ENCODE measurements at places on chromosomes 11 and 22.

- DNase-seq: no peak
Measured at GRCh38 chr11:119051440-119052162, 5.4 kb downstream of the HYOU1 start.

GRCh38 chr22:36977401-36977861, 41.8 kb downstream of the TST start:
- peak; percentile 66 for DNase-seq

DNA sequence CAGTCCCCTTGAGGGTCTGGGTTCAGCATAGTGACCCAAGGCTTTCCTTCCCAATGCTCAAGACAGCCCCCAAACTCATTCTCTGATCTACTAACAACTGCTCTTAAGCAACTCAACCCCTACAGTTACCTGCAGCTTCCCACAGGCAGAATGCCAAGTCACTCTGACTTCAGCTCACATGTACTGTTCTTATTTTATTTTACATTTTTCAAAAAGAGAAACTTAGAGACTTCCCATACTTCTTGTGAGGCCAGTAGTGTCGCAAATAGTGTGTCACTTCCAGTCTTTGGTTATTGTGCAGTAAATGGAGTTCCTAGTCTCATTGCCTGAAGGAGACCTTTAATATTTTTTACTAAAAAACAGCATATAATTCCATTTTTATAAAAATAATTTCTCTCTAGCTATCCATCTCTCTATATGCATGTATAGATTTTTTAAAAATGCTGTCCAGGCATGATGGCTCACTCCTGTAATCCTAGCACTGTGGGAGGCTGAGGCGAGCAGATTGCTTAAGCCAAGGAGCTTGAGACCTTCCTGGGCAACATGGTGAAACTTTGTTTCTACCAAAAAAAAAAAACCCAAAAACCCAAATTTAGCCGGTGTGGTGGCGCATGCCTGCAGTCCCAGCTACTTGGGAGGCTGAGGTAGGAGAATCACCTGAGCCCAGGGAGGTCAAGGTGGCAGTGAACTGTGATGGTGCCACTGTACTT, 41.8 kb downstream of the ENTHD1 start:
- no peak for DNase-seq

DNA sequence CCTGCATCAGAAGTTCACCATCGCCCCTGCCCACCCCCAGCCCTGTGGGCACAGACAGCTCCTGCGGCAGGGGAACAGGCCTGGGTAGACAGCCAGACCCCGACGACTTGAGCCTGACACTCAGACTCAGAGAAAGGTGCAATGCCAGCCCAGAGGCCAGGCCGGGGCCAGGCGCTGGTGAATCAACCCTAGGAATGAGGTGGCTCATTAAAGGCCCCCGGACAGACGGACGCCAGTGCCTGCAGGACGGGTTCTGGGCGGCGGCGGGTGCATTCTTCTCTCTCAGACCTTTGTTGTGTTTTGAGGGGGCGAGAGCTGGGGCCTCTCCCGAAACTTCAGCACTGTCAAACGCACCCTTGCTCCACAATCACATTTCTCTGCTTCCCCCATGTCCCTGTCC, 5.6 kb downstream of the OVOL1 start:
- DNase-seq: no peak

DNA sequence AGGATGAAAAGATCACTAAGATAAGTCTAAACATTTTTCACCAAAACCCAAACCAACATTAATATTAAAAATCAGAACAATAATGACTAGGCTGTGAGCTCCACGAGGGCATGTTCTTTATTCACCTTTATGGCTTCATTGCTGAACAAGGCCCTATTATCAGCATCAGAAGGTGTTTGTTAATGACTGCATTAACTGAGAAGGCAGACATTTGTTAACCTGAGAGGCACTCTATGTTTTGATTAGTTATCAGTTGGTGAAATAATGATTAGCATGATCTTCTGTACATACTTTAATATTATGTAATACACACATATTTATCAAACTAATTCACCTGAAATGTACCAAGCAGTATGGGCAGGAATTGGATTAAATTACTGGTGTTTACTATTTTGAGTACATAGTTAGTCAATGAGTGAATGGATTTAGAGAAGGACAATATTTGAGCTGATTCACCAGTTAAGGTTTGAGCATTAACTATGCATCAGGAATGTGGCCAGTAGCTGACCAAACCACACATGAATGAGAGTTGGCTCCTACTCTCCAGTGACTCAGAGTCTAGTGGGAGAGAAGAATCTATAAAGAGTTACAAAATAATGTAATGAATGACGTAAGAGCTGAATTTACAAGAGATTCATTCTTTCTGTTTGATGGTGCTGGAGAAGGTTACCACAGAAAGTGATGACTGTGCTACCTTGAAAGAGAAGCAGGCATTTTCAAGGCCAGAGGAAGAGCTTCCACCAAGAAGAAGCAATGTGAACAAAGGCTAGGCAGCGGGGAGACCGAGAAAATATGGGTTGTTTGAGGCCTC, 6.7 kb downstream of the IL18 start:
- no peak for DNase-seq

DNA sequence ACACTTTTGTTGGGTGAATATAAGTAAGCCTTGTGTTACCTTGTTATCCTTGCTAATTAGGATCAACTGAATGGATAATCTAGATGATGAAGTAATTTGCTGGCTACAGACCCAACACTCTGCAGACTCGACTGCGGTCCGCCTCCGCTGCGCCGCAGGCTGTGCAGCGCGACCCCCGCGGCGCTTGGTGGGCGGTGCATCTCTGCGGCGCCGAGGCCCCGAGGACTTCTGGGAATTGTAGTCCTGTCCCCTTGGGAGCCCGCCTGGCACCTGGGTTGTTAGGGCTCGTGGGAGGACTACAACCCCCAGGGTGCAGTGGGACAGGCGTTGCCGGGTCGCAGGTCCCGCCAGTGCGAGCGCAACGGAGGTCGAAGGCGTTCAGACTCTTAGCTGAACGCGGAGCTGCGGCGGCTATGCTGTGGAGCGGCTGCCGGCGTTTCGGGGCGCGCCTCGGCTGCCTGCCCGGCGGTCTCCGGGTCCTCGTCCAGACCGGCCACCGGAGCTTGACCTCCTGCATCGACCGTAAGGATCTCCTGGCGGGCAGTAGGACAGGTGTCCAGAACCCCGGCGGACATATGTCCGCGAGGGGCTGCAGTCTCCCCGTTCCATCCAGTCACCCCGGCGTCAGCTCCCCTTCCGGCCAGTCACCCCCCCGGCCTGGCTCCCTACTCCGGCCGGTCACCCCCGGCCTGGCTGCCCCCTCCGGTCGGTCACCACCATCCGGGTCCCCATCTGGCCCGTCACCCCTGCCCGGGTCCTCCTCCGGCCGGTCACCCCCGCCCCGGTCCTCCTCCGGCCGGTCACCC, at the start of the genes ACAD8 and THYN1:
TSS of gene ACAD8 (plus strand) at position 381 of the 806 bp plus-strand sequence. CDS start at position 414, 33 bp downstream.
TSS of gene THYN1 (minus strand) at position 165 of the 806 bp plus-strand sequence. CDS start 470 bp downstream, outside the sequence.
- DNase-seq: peak; percentile 82

DNA sequence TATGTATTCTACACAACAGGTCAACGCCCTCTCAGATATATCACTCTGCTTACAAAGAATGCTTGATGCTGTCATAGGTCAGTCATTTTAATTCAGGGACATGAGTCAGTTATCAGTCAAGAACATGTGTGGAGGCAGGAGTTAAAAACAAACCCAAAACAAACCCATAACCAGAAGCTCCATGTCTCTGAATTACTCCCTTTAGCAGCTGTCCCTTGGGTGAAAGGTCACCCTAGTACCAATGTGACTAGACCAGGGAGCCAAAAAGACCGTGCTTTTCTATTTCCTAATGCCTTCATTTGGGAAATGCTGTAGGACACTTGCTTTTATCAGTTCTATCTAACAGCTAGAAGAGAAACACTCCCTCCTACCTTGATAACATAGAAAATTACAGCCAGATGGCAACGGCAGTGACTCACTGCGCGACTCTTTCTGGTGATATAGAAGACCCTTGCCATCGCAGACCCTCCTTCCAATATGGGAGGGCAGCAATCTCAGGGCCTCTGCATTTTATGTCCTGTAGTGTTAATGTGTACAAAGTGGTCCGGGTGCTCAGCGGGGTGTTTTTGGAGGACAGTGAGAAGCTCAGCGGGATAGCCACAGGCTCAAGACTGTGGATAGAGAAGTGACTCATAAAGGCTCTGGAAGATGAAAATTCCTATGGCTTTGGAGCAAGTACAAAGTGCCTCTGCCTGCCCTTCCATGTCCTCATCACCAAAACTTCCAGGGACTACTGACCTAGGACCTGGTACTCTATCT, 24.8 kb downstream of the APOL5 start:
- DNase-seq: no peak

DNA sequence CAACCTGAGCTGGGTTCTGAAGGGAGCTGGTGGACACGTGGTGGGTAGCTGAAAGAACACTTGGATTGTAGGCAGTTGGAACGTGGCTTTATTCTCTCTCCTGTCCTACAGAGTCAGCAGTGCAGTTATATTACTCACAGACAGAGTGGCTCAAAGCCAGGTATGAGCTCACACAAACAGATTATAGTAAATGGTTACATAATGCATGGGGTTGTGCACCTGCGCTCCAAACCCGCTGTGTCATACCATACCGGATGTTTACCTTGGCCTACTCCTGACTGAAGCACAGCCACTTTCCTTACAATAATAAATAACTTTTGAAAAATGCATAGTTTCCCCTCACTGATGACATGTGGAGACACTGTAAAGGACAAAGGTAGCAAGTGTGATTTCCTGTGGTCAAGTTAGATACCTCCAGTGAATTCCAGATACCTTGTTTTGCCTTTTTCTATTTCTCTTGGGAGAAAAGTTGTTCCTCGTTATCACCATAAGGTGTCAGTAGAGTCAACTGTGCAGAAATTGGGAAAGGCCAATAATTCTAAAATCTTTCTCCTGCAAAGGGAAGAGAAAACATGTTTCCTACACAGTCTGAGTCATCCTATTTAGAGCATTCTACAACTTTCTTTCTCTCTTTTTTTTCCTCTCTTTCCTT, 13.5 kb downstream of the MS4A6A start:
- DNase-seq: no peak
